Psoas muscle (tissue), 8 donors: ENCODE measurements at places on chromosomes 2 and 18. TPM values are rescaled to one million over a fixed set of nuclear protein-coding genes. Genes with fewer than 3 reads are reported as not detected.

GRCh38 chr2:98485453-98485755 lies 40.7 kb downstream of the INPP4A start:
- H3K27ac ChIP-seq = no peak overlapping the region
- H3K4me3 ChIP-seq = no peak overlapping the region
- no peaks in the 10 kb centered on the region for H3K36me3 ChIP-seq
- H3K4me1 ChIP-seq = peaks cover 6% of the 10 kb centered on the region
- DNase-seq = no peak

- H3K4me3 ChIP-seq = no peak overlapping the region
- no peak for DNase-seq
- no peaks in the 10 kb centered on the region for H3K27me3 ChIP-seq
- H3K36me3 ChIP-seq = no peaks in the 10 kb centered on the region
- H3K4me1 ChIP-seq = no peaks in the 10 kb centered on the region
Measured at GRCh38 chr2:116733699-116734098, 1080.8 kb upstream of the DDX18 start.

The CCDC68 gene
- polyA plus RNA-seq = 1.9 TPM

The SIX3 gene
- 0.01 TPM for polyA plus RNA-seq

DNA sequence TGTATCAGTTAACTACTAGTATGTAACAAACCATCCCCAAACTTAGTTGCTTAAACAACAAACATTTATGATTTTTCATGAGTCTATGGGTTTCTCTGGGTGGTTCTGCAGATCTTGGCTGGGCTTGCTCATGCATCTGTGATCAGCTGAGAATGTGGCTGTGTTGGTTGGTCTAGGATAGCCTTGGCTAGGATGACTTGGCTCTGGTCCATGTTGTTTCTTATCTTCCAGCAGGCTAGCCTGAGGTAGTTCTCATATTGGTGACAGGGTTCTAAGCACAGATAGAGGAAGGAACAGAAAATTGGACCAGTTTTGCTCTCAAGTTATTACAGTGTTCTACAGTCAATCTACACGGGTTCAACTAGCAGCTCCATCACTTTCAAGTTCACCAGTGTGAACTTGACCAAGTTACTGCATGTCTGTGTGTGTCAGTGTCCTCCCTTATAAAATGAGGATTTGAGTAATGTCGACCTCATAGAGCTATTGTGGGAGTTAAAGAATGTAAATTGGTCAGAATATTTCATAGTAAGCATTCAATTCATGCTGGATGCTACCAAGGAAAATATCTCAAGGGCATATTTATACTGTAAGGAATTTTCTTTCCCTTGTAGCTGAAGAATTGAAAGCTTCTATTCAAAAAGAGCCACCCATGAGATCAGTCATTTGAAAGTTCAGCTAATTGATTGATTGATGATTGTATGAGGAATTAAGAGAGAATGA lies 65.3 kb downstream of the MYO3B start:
- H3K27ac ChIP-seq = no peak overlapping the region
- H3K27me3 ChIP-seq = no peaks in the 10 kb centered on the region
- H3K36me3 ChIP-seq = no peaks in the 10 kb centered on the region
- DNase-seq = no peak

The C2orf66 gene
- not detected for polyA plus RNA-seq

DNA sequence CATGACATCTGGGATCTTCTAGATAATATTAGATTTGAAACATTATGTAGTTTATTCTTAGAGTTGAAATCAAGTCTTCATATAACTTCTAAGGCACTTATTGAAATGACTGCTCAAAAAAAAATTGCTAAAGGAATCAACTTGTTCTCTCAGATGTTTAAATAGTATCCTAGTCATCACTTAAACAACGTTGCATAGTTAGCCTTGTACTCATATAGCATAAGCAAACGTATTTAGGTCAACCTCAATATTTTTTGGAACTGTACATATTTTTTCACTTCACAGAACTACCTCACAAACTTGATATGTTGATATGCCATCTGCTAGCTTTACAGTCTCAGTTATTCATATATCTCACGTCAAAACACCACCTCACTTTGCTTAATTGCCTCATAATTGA lies 47.1 kb upstream of the CREB1 start:
- no peaks in the 10 kb centered on the region for H3K27me3 ChIP-seq
- no peak overlapping the region for H3K4me3 ChIP-seq
- no peak for DNase-seq
- H3K4me1 ChIP-seq = peaks cover 19% of the 10 kb centered on the region
- no peaks in the 10 kb centered on the region for H3K36me3 ChIP-seq

The PRADC1 gene
- 87.6 TPM for polyA plus RNA-seq
